ENCODE measurements at places on chromosomes 3 and 15.
A peak's percentile ranks its signal among the peaks of the same experiment; 100 is the strongest.

GRCh38 chr3:11671648-11672100 is 28.0 kb upstream of the VGLL4 start:
- no peak for DNase-seq

- DNase-seq, result no peak
Observed at GRCh38 chr15:70643783-70644125, 119.6 kb downstream of the UACA start.

DNA sequence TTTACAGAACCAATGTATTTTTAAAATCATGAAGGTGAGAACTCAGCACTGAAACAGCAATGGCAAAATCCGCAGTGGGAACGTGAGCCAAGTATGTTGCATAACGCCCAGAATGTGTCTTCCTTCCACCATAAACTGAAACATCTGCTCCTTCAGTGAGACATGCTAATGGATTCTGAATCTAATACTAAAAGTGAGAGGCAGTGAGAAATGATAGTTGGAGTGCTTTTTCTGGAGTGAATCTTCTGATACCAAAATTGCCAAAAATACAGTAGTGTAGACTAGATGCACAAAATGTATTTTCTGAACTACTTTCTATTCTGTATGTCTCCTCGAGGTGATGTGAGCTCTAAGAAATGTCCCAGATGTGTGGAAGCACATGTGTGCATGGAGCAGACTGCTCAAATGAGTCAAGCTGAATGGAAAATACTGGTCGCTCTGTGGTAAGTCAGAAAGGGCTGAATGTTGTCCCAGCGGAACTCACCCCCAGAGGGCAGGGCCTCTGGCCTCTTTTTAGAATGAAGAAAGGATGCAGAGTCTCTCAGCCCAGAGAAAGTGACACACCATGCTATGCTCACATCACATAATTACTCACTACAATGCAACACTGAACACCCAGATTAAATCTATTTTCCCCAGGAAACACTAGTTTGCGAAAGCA is 73.0 kb downstream of the ATP10A start:
- DNase-seq, result no peak

DNA sequence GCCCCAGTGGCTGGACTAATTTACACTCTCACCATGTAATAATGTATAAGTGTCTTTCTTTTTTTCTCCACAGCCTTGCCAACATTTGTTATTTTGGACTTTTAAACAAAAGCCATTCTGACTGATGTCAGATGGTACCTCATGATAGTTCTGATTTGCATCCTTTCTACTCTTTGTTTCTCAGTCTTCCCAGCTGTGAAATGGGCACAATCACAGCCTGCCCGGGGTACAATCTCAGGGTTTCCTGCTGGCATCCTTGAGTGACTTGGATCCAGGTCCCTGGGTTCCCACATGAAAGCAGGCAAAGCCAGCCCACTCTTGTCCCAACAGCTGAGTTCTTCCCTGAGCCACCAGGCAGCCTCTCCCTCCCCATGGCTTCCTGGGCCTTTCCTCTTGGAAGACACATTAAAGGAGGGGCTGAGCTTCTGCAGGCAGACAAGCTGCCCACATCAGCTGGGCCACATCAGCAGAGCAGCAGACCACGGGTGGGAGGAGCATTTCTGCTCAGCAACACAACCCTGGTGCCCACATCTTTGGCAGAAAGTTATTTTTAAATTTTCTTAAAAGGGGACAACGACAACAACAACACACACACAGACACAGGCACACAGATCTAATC is 82.0 kb downstream of the MYLK start:
- DNase-seq, result no peak

DNA sequence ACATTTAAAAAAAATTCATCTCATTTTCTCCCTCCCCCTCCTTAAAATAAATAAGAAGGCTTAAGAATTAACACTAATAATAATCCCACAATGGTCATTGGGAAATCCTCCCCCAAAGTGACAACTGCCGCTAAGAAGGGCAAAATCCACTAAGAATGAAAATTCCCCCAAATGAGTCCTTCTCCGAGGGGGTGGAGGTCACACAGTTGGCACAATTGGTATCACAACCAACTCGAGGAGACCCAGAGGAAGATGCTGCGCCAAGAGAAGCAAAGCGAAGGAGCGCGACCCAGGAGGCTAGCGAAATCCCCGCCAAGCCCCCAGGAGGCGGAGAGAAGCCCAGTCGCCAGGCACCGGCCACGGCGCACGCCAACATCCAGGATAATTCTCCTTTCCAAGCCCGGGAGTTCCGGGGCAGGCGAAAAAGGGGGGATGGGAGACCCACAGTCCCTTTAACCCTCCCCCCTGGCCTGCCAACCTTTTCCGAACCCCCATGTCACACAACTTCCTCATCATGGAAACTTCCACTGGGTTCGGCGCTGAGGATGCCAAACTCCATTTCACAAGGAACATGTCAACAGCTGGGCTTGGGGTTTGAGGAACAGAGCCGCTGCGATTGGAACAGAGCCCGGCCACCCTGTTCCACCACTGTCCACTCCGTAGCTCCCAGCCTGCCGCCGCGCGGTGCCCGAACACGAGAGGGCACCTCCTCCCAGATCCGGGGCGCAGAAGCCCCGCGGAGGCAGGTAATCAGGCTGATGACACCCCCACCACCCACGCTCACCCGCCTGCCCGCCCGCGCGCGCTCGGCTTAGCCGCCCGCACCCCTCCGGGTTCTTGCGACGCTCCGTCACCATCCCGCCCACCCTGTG is 668 bp downstream of the THRB start:
- no peak for DNase-seq

- DNase-seq, result no peak
Observed at GRCh38 chr3:127455541-127456450, 134.7 kb downstream of the TPRA1 start.

- no peak for DNase-seq
Observed at GRCh38 chr3:32278714-32279113, 40.2 kb downstream of the CMTM8 start.

GRCh38 chr3:58217209-58217811 is 6.5 kb upstream of the DNASE1L3 start:
- peak; percentile 28 for DNase-seq

GRCh38 chr15:32042269-32042972 is 12.1 kb downstream of the CHRNA7 start:
- no peak for DNase-seq

GRCh38 chr3:128567705-128568356 is 74.8 kb upstream of the GATA2 start:
- no peak for DNase-seq

DNA sequence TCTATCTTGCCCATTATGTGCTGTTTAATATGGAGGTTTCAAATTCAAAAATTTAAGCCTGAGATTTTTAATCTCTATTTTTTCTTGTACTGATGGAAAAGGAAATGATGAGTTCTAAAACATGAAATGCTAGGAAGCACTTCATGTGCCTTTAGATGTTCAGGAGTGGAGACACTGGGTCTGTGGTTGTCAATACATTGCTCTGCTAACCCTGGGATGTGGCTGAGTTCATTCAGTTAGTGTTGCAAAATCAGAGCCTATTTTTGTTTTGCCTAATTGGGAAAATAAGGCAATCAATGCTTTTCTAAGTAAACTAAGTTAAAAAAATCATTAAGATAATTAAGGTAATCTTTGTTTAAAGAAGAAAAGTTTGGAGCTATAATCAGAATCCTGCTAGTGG is 83.1 kb downstream of the DIPK2A start:
- DNase-seq, result no peak

GRCh38 chr15:73983211-73983727 is 8.8 kb downstream of the STOML1 start:
- DNase-seq, result no peak

DNA sequence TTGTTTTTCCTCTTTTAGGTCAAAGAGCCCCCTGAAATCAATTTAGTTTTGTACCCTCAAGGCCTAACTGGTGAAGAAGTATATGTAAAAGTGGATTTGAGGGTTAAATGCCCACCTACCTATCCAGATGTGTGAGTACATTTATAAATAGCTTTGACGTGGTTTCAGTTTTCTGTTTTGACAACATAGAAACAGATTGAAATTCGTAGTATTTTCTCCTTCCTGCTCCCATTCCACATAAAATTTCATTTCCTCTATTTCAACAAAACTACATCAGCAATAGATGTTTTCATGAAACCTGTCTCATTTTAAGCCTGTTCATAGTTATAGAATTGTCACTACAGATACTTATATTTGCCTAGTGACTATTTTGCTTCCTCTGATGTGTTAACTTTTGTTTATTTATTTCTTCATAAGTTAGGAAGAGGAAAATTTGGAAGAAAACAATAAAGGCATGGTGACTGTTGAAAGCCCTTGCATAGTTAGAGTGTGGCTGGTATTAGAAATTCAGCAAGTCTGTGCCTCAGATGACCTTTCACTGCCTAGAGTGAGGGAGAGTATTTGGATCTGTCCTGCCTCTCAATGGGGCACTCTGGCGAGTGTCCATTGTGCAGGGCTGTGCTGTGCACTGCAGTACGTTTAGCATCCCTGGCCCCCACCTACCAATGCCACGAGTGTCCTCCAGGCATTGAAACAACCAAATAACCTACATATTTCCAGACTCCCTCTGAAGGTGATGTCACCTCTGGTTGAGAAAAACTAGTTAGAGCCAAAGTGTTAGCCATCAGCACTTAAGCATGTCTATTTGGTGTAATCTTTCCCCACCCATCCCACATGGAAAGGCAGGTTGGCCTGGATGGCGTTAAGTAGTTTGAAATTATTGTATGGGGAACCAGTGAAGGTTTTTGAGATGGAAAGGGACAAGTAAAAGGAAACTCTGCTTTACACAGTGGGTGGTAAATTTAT is 5.9 kb downstream of the EIF2AK4 start:
- DNase-seq, result no peak

DNA sequence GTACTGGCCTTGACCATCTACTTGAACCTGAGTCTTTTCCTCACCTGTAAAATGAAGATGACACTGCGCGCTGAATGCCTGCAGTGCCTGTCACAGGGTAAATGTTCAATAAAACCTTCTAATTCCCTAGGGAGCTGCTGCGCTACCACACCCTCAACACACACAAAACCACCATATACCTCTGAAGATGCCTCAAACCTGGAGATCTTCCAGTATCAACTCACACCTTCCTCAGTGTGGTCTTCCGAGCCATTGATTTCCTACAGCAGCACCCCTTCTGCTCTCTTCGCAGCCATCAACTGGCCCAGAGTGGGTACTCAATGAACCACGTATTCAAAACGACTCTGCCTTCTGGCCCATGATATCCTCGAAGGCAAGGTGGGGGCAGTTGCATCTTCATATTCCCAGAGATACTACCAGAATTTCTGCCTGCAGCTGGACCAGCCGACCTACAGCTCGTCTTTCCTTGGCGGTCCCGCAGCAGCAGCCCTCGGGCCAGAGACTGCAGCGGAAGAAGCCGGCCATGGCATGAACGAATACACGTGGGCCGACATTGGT is 695 bp downstream of the RPL32 start:
- peak; percentile 20 for DNase-seq

DNA sequence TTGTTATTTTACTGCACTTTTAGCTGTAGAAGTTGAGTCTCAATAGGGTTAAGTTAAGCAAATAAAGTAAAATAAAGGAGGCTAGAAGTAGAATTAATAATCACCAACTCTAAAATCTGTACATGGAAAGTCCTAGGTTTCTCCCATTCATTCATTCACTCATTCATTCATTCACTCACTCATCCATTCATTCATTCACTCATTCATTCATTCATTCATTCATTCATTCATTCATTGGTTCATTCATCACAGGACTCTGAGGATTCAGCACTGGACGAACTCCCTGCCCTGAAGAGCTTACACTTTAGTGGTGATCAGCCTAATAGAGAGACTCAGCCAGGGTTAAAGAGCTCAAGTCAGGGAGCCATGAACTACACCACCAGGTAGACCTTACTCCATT is 4.5 kb upstream of the LSG1 start:
- no peak for DNase-seq

DNA sequence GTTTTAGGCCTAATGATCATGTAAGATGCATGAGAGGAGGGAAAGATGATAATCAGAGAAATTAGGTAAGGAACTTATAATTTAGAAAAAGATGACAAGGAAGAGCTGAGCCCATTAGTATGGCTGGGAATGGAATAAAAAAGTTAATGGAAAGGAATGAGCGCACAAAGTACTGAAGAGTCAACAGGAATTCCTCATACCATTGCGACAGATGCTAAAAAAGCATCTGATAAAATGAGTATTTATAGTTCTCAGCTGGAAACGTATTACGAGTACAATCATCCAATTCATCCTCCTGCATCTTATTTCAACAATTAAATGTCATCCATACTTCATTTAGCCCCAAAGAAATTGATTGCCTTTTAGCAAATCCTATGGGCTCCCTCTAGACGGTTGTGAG is 58.9 kb downstream of the TMCC1 start:
- no peak for DNase-seq

GRCh38 chr3:98003306-98003969 is 31.2 kb upstream of the RIOX2 start:
- no peak for DNase-seq

DNA sequence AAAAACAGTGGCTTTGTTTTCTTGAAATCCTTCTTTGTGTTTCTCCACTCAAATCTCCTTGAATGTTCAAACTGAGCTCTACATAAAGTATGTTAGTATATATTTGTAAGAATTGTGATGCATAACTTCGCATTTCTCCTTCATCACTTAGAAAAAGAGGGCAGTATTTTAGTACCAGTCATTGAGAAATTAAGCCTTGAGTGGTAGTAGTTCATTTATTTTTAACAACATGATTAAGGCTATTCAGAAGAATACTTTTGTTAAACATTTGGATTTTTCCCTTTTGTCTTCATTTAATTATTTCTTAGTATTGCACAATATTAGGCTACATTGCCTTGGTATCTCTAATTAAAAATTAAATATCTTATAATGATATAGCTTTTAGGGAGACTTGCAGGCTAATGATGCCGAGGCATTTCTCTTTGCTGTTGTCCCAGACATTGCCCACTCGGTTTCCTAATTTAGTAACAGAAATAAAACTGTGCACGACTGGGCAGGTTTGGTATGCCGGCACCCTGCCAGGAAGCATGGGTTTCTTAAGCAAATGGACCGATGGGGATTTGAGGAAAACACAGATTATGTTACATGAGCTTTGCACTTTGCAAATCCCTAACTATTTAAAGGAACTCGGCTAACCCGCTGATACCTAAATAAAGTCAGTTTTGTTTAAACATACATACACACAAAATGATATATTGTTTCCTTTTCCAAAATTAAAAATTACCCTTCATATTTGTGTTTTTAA is 54.7 kb downstream of the LRRC28 start:
- no peak for DNase-seq

- DNase-seq, result no peak
Observed at GRCh38 chr3:159982442-159982974, 6.1 kb upstream of the IL12A start.

Data from stimulated activated CD4-positive, alpha-beta T cell treated with anti-CD3 and anti-CD28 coated beads, TNF-alpha, amount 100 ng/mL, for 4 hours (primary cell).